ENCODE measurements at places on chromosomes 7 and 10.

- DNase-seq: no peak
Measured at GRCh38 chr10:49135575-49136313, 1.9 kb upstream of the FAM170B start.

DNA sequence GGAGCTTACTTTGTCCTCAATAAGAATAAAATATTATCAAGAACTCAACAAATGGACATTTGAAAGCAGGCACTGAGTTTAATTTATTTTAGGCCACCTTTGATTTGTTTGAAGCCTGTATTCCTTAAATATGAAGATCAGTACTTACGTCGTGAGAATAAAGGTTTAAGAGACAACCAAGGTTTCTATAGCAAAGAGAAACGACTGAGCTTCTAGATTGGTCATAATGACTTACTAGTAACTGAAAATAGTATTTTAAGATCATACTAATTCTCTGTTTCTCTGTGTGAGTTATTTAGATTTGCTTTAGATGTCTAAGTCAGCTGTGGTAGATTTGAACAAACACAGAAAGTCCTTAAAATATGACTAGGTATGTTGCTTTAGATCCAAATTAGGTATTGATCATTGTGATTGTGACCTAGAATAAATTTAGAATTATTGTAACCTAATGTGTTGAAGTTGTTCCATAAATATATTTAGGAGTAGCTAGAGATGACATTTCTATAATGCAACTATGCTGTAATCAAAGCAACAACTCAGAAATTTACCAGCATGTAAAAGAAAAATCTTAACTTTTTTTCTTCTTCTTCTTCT, 2.4 kb upstream of the GLCCI1 start:
- no peak for DNase-seq

DNA sequence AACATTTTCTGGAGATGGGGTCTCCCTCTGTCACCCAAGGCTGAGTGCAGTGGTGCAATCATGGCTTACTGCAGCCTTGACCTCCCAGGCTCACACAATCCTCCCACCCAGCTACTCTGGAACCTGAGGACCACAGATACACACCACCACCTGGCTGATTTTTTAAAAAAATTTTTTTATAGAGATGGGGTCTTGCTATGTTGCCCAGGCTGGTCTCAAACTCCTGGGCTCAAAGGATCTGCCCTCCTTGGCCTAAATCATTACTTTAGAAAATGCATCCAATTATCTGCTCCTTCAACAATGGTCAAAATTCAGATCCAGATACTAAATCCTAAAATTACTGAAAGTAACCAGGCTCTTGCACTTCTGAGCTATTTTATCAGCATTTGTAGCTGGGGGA, 55.2 kb downstream of the CTBP2 start:
- no peak for DNase-seq

DNA sequence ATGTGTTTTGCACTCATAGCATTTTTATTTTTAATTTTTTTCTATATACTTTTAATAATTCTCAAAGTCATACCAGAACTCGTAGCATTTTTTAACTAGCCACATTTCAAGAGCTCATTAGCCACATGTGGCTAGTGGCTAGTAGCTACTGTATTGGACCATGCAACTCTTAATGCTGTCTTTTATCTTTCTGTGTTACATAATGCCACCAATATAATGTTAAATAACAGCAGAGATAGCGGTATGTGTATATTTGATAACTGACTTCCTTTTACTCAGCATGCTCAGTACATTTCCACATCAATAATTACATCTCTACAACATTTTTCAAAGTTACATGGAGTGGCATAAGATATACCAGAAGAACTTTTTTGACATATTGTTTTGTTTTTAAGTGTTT, 91.4 kb downstream of the CDK13 start:
- DNase-seq: no peak

DNA sequence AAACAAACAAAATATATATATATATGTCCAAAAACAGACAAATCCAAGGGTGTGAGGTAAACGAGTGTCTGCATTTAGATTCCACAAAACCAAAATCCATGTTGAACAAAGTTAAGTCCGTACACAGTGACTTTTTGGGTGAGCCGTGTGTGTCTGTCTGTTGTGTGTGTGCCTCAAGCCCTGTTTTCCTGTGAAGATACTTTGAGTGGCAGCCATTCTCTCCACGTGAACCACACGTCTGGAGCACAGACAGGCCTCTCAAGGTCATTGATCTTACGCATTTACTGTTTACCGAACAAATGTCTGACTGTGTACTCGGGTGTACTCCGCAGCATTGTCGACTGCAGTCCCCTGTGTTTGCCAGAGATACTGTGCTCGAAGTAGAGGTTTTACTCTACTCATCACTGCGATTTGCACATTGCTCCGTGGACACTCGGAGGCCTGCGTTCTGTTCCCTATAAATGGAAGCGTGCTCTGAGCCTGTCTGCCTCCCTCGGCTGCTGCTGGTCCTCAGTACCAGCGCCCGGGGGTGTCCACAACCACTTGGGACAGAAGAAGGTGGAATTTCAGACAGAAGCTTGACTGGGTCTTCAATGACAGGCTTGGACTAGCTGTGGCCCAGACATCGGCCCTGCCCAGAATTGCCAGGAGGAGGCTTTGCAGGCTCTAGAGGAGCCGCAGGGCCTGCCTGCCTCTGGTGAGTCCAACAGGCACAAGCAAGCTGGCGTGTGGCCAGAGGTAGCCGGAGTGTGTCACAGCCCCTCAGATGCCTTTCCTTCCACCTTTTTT, 22.1 kb downstream of the CYP17A1 start:
- peak; percentile 89 for DNase-seq

DNA sequence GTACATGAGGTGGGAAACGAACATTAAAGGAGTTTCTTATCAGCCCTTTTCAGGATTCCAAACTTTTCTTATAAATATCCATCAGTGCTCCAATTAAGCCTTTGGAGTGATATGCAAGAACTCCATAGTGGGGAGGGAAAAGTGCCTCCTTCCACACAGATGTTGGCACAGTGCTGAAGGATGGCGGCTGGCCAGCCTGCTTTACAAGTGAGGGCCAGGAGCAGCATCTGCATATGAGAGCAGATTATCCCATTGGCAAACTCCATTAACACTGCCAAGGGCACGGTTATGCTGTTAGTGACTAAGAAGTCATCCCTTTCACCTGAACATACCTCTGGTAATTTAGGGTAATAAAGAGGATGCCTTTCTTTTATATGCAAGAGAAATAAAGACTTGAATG, 543.1 kb downstream of the CNTNAP2 start:
- no peak for DNase-seq

DNA sequence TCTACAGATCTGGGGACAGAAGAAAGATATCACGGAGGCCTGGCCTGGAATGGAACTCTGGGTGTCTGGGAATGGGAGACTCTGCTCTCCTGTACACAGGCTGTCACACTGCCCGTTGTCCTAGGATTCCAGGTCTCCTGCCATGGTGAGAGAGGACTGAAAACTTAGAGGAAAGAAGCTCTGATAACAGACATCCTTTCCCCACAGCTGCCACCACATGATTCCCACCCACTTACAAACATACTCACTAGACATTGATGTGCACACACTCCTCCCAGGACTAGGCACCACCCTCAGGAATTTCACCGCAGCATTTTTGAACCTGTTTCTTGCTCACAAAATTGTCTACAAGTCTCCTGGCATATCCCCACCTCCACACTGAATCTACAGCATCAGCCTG, 5.7 kb downstream of the ZNF92 start:
- no peak for DNase-seq

DNA sequence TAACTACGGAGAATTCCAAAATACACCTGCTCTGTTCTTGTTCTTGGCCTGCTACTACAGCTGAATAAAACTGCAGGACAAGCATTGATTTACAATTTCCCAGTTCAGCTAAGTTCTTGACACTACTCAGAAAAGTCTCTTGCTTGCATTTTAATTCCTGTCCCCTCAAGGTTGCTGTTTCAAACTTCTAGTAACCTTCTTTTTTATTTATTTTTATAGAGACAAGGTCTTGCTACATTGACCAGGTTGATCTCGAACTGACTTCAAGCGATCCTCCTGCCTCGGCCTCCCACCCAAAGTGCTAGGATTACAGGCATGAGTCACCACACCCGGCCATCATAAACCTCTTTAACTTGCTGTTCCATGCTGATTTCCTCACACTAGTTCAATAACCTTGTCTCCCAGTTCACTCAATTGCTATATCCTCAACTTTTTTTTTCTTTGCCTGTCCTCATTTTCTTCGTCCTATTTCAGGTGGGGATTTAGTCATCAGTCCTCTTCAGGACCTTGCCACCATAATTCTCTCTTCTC, 79.9 kb downstream of the ARHGAP21 start:
- no peak for DNase-seq

GRCh38 chr10:22476601-22477321, 131.5 kb downstream of the SPAG6 start:
- no peak for DNase-seq

DNA sequence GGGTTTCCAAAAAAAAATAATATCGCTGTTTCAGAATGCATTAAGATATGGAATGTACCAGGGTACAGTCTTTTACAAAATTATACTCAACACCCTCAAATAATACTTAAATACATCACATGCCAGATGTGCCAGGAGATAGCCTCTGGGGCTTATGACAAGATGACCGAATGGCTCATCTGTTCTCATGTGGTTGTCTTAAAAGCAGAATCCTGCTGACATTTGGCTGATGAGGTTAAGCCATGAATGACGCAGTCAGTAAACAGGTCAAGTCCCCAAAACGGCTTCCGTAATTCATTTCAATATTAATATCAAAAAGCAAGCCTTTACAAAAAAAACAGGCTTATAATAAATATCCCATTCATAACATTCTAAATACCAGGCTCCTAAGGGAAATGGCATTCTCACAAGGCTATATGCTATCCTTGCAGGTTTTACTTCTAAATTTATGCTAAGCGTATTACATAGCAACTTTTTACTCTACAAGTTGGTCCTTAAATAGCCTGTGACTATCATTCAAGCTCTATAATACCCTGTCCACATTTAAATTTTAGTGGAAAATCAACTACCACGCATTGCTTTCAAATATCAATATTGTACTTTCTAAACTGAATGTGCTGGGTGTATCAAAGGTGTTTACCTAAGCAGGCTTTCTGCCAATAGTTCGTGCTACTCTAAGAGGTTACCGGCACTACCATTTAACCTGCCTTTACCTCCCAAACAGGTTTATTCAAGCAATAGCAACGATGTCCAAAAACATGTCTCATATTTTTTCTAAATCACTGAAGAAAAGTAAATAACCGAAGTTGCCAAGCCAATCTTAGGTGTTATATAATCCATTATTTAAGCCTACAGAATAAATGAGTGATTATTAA, 15.6 kb downstream of the SMURF1 start:
- no peak for DNase-seq

GRCh38 chr10:93475871-93476270, 6.3 kb downstream of the MYOF start:
- no peak for DNase-seq

- DNase-seq: no peak
Measured at GRCh38 chr10:18658271-18659124, 733 bp upstream of the ARL5B start.

- no peak for DNase-seq
Measured at GRCh38 chr10:119090968-119091367, 10.4 kb upstream of the EIF3A start.

- no peak for DNase-seq
Measured at GRCh38 chr10:93503075-93503474, 6.7 kb downstream of the CEP55 start.

GRCh38 chr10:78312197-78313047, 278.8 kb downstream of the RPS24 start:
- no peak for DNase-seq

- no peak for DNase-seq
Measured at GRCh38 chr10:74644738-74645137, 181.7 kb upstream of the KAT6B start.

DNA sequence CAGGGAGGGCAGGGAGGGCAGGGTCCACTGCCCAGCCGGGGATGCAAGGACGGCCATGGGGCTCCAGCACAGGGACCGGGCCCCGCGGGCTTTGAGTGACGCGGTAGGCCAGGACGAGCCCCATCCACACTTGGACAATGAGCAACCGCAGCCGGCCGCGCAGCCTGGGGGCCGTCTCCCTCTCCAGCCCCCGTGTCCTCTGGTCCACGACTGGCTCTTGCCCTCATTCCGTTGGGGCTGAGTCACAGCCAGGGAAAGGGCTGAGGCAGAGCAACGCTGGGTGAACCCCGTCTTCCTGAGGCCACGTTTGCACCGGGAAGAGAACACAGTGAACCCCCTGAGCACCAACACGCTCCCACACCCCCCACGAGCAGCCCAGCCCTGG, 23.7 kb downstream of the SHH start:
- no peak for DNase-seq

GRCh38 chr7:144747936-144748335, 87.9 kb downstream of the TPK1 start:
- no peak for DNase-seq

DNA sequence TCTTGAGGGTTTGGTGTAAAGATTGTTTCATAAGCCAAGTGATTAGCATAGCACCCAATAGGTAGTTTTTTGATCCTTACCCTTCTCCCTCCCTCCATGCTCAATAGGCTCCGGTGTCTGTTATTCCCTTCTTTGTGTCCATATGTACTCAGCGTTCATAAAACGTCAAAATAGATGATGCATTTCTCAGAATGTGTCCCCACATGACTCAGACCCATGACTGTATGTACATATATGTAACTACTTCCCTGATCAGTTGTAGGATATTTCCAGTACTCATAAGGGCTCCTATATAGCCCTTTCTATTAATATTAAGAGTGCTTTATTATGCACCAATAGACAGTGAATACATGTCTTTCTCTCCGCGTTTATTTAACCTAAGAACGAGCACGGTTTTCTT, 466.9 kb downstream of the KIF20B start:
- no peak for DNase-seq
